ENCODE measurements at places on chromosomes 2 and 18.

GRCh38 chr2:57510704-57511103 is 535.9 kb upstream of the VRK2 start:
- no peak for DNase-seq

DNA sequence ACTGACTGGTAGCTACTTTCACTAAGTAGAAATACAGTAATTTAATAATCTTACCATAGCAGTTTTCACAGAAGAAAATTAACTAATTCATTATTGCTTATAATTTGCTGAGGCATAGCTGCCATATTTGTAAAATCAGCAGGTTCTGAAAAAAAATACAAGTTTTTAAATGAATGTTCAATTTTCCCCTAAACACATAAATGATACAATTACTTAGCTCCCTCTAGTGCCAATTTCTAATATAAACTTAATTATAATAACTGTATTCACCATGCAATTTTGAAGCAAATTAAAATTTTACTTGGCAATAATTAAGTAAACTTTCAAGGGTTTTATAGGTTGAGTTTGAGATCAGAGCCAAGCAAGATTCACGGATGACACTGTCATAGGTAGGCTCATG is 1321.6 kb upstream of the ACVR2A start:
- DNase-seq: no peak

DNA sequence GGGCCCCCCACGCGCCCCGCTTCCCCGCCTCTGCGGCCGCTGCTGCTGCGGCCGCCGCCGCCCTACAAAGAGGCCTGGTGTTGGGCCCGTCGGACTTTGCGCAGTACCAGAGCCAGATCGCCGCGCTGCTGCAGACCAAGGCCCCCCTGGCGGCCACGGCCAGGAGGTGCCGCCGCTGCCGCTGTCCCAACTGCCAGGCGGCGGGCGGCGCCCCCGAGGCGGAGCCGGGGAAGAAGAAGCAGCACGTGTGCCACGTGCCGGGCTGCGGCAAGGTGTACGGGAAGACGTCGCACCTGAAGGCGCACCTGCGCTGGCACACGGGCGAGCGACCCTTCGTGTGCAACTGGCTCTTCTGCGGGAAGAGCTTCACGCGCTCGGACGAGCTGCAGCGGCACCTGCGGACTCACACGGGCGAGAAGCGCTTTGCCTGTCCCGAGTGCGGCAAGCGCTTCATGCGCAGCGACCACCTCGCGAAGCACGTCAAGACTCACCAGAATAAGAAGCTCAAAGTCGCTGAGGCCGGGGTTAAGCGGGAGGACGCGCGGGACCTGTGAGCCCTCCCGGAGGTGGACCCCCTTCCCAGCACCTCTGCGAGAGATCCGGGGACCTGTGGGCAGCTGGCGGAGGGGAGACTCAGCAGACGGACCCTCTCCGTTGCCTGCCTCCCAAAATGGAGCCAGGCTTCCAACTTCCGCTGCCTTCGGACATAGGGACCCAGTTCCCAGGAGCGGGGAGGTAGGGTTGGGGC is 1.9 kb downstream of the SP5 start:
- DNase-seq: no peak

DNA sequence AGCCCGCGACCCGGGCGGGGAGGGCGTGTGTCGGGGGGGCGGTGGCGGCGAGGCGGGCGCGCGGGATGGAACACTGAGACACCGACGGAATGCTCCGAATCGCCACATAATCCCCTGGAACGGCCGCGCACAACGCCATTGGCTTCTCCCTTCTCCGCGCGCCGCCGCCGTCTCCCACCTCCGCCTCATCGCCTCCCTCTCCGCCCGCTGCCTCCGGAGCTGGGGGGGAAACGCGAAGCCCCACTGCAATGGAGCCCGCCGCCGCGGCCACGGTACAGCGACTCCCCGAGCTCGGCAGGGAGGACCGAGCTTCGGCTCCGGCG is at the start of gene PHLPP1:
Gene PHLPP1 (plus strand): TSS at position 106 of the 323 bp plus-strand sequence. CDS start 143 bp downstream, at position 249.
- no peak for DNase-seq

DNA sequence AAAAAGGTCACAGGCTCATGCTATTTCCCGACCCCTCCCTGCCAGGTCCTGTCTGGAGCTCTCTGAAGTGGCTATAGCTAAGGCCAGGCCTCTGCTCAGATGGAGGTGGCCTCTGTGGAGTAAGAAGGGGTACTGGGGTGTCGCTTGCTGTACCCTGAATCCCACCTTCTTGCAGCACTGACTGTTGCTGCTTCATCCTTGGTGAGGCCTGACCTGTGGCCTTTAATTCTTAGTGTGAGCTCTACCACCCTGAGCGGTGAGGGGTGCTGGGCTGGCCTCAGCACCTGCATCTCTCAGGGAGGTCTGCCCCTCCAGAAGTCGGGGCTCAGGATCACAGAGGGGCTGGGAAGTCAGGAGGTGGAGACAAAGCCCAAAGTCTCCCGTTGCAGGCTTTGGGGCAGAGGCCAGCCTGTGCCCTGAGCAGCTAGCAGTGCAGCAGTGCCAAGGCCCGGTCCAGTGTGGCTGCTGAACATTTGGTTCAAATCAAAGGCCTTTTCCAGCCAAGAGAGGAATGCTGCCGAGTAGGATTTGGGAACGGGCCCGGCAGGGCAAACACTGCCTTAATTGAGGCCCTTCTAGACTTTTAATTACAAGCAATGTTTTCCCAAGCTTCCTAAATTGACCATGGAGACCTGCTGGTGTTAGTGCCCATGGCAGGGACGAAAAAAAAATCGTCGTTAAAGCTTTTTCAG is 133.5 kb upstream of the HAAO start:
- no peak for DNase-seq

GRCh38 chr18:41263956-41264355 is 691.1 kb upstream of the PIK3C3 start:
- DNase-seq: no peak

DNA sequence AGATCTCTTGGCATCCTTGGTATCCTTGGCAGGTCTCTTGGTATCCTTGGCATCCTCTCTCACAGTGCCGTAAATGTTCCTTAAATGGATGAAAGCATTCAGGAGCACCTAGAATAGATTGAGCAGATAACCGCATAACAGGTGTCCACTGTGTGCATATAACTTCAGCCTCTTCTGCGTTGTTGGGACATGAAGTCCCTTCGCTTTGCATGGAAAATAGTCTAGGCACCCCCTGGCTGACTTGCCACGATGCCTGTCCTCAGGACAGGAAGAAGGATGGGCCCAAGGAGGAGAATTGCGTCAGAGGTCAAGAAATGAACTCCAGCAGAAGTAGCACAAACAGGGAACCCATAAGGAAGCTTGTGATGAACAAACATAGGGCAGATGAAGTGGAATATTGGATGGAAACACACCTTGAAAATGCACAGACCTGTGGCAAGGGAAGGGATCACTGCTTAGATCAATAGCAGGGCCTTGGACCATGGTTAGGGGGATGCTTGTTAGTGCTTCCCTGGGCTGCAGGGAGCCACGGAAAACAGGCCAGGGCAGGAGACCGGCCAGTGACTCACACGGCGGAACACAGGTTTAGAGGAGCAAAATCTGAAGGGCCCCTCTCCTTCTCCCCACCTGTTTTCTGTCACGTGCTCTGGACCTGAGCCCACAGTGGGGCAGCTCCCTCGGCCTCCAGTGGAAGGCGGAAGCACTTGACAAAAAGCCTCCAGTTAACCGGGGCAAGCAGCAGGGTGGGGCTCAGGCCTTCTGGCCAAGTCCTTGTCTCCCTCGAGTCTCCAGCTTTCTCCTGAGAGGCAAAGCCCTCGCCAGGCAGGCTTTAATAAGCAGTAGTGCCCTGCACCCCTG is 99.2 kb upstream of the ASAP2 start:
- DNase-seq: no peak

DNA sequence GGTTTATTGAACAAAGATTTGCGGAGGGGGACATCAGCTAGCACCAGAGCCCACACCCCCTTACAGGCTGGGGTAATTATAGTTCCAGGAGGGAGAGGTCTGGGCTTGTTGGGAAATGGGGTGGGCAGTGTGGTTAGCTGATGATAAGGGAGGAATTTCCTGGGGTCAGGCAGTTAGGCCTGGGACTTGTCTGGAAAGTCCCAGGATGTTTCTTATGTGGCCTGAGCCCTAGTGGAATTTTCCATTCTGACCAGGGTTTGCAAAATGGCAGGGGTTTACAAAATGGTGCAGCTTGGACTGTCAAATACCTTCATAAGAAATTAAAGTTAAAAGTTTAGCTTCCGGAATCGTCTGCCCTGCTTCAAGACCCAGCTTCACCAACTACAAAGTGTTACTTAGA is 199.1 kb downstream of the FBXO15 start:
- DNase-seq: no peak

DNA sequence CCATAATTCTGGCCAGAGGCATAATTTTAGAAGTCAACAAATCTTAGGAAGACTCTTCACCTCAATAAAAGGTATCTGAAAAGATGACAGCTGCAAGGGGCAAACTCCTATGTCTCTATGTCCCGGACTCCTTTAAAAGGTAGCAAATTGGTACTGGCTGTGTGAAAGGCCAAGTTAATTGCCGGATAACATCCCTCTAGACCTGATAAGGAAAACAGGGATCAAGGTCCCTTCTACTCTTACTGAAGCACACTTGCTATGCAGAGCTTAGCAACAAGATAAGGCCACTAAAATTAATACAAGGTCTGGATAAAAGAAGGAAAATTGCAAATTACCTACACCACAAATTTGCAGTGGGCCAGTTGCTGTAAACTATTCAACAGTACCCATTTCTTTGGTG is 141.0 kb upstream of the EPC2 start:
- DNase-seq: no peak

DNA sequence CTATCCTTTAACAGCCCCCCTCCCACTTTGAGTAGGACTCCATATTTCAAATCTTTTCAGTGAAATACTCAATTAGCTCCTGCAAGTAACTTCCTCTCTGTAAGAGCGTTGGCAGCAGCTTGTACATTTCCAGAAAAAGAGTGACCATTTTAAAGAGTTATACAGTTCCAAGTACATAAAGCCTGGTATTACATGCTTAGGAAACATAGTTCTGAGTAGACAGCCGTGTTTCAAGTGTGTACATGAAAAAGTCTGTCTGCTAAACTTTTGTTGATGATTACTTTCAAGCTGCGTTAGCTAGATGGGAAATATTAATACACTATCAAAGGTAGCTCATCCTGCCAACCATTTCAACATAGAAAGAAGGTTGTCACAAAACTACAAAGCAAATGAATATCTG is 112.8 kb downstream of the ZNF521 start:
- no peak for DNase-seq

- DNase-seq: no peak
Observed at GRCh38 chr18:59079264-59079663, 60.4 kb upstream of the SEC11C start.

DNA sequence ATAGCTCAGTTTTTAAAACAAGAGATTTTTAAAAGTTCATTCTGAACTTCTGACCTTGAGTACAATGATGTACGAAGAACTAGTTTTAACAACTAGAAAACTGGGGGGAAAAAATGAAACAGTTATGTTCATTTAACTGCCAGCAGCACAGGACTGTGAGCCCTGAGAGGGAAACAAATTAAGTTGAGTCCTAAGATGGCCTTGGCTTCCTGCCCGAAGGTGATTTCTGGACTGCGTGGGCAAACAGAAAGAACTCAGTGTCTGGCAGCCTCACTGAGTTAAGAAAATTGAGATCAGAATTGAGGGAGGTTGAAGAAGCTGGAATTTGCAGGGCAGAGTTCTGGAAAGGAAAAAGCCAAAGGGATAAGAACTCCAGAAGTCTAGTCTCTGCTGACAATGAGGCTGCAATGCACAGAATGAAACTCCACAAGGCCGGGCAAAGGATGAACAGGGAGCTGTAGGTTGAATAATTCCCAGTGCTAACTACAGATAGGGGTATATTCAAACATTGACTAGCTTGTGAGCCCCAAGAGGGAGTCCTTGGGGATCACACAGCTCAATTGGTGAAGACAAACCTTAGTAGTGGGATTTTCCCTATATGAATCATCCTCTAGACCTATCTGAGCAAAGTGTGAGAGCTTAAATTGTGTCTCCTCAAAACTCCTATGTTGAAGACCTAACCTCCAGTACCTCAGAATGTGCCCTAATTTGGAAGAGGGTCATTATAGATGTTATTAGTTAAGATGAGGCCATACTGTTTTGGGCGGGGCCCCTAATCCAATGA is 13.1 kb upstream of the CRACDL start:
- DNase-seq: no peak

DNA sequence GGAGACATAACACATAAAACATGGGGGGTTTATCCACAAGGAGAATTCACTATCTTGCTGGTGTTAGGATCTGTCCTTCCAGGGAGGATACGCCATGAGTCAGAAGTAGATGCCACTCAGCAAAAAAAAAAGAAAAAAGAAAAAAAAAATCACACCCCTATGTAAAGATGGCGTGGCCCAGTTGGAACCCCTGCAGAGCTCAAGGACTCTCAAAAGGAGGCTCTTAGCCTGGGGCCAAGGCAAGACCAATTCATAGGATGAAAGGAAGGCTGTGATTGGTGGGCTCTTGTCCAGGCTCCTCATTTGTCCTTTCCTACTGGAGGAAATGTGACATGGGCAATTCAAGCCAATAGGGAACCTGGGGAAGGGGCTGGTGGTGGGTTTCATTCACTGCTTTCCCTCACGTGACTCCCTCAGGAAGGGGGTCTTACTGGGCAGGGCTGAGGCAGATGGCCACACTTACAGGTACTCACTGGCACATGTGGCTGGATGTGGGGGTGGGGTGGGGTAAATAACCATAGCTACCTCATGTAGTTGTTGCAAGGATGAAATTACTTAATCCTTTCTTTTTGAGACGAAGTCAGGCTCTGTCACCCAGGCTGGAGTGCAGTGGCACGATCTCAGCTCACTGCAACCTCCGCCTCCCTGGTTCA is 38.7 kb upstream of the HAAO start:
- DNase-seq: no peak

- DNase-seq: no peak
Observed at GRCh38 chr2:56185582-56186046, 1.8 kb downstream of the CCDC85A start.

DNA sequence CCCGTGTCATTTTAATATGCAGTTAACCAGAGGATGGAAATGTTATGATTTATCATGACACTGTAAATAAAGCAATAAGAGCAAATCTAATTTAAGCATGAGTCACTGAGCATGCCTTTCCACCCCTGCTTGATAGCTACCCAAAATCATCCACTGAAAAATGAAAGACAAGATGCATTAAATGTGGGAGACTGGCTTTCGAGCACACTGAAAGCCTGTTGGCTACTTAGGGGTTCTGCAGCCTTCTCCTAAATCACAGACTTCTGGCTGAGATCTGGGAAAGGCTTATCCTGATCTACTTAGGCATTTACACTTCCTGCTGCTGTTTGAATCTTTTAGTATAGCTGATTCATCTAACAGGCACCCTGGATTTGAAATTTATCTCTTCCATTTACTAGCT is 778.3 kb upstream of the CDH7 start:
- DNase-seq: no peak

GRCh38 chr2:116142644-116143227 is 1671.8 kb upstream of the DDX18 start:
- DNase-seq: no peak

- no peak for DNase-seq
Observed at GRCh38 chr18:3384664-3385563, 65.1 kb upstream of the TGIF1 start.

All from T-cell (primary cell).